ENCODE measurements at places on chromosomes 1 and 21.

- H3K4me3 ChIP-seq = peak overlapping the region; percentile 86
- DNase-seq = no peak
- H3K36me3 ChIP-seq = no peaks in the 10 kb centered on the region
- H3K27me3 ChIP-seq = no peaks in the 10 kb centered on the region
Observed at GRCh38 chr1:6700853-6701436, 671 bp downstream of the DNAJC11 start.

DNA sequence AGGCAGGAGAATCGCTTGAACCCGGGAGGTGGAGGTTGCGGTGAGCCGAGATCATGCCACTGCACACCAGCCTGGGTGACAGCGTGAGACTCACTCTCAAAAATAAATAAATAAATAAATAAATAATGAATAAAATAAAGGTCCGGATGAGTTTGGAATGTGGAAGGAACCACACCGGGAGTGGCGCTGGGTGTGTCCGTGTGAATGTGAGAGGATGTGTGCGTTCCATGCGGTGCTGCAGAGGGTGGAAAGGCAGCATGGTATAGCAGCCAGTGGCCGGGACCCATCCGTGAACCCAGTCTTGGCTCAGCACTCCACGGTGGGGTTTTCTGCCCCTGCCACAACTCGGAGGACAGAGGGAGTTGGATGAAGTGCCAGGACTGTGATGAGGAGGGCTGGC, 56.2 kb upstream of the POFUT2 start:
- no peak overlapping the region for H3K27ac ChIP-seq
- H3K36me3 ChIP-seq = no peaks in the 10 kb centered on the region
- no peak for DNase-seq
- H3K4me3 ChIP-seq = no peak overlapping the region

DNA sequence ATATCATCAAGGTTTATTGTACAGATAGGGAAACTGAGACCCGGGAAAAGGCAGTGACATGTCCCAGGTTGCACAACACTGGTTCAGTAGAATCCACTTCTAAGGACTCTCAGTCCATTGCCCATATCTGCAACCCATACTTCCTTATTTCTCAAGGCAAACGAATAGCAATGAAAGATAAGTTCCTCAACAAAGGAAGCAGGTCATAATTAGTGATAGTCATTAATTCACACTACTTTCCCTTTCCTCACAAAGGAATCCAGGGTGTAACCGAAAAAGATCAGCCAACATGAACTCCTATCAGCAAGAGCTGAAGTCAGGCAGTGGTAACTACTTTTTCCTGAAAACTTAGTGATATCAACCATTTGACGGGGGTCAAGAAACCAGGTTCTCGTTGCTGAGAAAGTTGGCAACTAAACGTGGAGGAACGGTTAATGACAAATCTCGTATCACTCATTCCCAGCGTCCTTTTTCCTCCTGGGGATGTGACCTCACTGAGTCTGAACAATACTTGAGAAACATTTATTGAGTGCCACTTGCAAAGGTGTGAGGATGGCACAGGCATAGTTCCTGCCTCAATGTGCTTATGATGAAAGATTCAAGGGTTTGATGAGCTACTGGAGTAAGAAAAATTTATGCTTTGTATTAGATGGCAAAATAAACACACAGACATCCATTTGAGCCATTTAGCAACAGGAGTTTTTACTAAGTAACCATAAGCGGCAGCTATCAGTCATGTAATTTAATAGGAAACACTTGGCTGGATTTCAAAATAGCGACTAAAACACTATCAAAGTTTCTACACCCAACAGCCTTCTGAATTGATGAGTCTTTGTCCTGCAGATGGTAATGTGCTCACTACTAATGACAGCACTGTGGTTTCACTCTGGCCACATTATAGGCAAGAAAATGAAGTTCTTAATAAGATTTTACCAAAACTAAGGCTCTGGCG, 82.3 kb downstream of the PLPP3 start:
- H3K36me3 ChIP-seq = peaks cover 30% of the 10 kb centered on the region
- no peak overlapping the region for H3K27ac ChIP-seq
- H3K4me1 ChIP-seq = peaks cover 7% of the 10 kb centered on the region
- no peak for DNase-seq
- no peaks in the 10 kb centered on the region for H3K27me3 ChIP-seq

DNA sequence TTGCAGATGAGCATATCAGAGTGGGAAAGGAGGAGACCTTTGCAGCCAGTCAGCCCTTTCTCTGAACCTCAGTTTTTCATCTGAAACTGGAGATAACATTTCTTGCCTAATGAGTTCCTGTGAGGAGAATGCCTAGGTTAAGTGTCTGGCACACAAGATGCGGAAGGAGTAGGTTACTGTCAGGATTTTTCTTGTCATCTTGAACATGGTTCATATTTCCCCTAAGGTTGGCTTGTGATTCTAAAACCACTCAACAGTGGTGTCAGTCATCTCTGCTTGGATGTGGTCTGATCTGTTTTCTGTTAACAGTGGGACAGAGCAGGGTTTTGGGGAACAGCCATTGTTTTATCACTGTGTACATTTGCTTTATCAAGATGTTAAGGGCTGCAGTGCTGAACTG, 70.6 kb downstream of the TGFB2 start:
- H3K36me3 ChIP-seq = peaks cover 35% of the 10 kb centered on the region
- H3K4me1 ChIP-seq = peaks cover 56% of the 10 kb centered on the region
- no peaks in the 10 kb centered on the region for H3K27me3 ChIP-seq

GRCh38 chr1:211697356-211697755, 21.9 kb upstream of the NEK2 start:
- DNase-seq = no peak
- H3K27me3 ChIP-seq = peaks cover 5% of the 10 kb centered on the region
- H3K36me3 ChIP-seq = peaks cover 1% of the 10 kb centered on the region
- peaks cover 5% of the 10 kb centered on the region for H3K4me1 ChIP-seq

DNA sequence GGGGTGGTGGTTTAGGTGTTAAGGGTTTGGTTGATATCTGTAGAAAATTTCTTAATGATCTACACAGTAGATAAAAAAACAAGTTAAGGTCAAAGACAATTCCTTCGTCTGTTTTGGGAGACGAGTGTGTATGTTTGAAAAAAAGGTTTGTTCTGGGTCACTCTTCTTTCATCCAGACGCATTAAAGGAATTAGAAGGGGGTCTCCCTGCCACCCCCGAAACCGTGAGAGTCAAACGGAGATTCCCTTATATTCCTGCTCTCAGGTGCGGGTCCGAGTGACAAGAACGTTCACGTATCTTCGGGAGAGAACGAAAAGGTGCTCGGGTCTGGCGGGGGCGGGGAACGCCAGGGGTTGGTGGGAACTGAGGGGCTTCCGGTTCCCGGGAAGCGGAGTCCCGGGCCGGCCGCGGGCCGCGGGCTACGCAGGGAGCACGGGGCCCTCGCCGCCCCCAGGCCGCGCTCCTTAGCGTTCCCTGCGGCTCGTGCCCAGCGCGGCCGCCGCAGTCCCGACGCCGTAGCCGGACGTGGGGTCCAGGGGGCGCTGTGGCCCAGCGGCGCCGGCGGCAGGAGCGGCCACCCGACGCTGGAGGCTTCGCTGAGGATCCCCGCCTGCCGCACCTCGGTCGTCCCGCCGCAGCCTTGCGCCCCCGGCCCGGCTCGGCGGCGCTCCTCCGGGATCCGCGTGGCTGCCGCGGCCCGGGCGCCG, at the start of gene ZFYVE9:
ZFYVE9 (plus strand) TSS at position 577 of the 707 bp plus-strand sequence. CDS start 91,118 bp downstream, outside the sequence.
- no peak for DNase-seq
- peak within 1 kb of the TSS; percentile 84 for H3K4me3 ChIP-seq
- H3K27me3 ChIP-seq = no peaks in the 10 kb centered on the region
- H3K4me1 ChIP-seq = peaks cover 32% of the 10 kb centered on the region
- H3K36me3 ChIP-seq = no peaks in the 10 kb centered on the region
